Left forelimb (tissue), 1 donor: ENCODE measurements at places on chromosomes 4 and X.

DNA sequence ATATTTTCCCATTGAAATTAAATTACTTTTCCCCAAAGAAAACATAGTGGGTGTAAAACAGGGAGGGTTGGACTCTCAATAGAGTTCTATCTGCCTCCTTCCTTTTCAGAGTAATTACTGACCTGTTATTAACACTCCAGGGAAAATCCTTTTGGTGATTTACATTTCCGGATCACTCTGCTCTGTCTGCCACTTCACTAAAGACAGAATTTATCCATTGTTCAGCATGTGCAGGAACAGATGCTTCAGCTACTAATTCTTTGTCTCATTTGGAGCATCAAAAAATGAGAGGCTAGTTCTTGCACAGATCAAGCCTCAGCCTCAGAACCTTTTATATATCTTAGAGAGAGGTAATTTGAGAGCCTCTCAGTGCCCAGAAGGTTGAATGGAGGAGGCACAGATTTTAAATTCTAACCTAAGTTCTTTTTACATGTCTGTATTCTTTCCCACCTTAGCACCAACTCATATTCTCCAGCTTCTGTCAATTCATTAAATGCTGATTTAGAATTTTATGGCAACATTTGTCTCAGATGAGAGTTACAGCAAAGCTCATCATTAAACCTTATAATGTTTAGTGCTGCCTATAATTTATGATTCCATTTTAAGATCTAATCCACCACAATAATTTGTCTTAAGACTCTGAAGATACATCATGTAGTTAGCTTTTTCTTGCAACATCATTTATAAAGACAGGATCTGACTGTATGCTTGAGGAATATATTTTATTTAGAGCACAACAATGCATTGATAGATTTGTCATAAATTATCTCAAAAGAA, 1494.4 kb downstream of the STIM2 start:
- no peak for DNase-seq

DNA sequence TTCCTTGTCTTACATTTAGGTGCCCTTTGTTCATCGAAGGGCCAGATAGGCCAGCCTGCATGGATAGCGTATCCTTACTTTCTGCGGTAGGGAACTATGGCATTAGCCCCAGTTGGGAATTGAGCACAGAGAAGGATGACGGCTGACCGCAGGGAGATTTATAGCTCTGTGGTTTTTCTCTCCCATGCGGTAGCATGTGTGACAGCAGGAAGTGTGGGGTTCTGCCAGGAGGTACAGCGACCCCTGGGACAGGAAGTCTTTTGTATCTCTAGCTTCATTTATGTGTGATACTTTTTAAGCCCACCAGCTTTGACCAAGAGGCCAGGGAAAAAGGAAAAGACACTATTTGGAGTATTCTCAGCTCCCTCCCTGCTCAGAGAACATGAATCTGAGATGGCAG, 33.1 kb downstream of the GAB3 start:
- DNase-seq = no peak

DNA sequence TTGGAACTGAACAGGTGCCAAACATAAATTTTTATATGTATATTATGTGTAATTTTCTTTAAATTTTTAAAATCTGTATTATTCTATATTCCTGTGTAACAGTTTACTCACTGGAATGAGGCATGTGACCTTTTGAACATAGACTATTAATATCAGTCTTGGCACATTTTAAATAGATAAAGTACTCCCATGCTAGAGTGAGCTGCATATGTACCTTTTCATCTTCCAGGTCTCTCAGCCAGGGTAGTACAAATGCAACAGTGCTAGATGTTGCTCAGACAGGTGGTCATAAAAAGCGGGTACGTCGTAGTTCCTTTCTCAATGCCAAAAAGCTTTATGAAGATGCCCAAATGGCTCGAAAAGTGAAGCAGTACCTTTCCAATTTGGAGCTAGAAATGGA, 242.0 kb downstream of the RAPGEF2 start:
- DNase-seq = no peak

DNA sequence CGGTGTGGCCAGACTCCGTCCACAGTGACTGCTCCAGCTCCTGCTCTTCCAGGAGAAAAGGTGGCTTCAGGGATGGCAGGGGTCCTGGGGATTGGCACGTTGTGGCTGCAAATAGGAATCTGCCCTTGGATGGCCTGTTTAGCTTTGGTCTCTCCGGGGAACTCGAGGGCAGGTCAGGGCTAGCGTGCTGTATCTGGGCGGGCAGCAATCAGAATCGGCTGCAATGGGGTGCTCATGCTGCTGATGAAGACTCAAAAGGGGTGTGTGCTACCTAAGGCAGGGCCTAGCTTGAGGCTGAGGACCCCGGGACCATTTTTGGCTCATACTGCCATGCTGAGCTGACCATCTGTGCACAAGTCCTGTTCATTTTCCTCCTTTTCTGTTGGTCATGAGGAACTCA, 51.3 kb downstream of the RGS12 start:
- no peak for DNase-seq

DNA sequence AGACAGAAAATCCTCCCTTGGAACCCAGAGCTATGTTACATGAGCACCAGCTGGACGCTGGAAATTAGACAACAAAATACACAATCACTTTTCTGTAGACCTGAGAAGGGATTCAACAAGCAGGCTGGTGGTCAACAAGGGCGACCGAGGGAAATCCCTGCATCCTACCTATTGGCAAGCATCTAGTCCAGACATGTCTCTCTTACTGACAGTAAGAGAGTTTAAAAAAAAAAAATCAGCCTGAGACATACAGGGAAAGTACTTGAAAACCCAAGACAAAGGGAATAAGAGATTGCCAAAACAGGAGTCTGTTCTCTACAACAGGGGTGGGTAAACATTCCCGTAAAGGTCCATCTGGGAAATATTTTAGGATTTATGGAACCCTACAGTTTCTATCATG, 108.0 kb downstream of the KDR start:
- no peak for DNase-seq

DNA sequence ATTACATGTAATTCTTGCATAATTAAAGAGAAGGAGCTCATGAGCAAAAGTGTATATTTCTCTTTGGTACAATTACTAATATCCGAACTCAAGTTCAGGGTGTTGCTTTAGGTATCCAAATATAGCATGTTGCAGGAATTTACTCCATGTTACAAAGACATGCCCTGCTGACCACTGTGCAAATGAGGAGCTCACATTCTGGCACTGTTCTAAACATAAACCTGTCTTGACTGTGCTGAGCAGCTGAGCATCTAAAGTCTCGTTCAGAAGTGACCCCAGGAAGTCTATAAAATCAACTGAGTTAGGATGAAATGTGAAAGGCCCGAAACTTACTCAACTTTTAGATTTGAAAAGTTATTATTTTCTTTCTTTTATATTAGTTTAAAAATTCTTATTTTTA, 124.3 kb downstream of the STIM2 start:
- DNase-seq = no peak
